Right cardiac atrium (tissue), 5 donors: ENCODE measurements at places on chromosomes 12 and 14.

DNA sequence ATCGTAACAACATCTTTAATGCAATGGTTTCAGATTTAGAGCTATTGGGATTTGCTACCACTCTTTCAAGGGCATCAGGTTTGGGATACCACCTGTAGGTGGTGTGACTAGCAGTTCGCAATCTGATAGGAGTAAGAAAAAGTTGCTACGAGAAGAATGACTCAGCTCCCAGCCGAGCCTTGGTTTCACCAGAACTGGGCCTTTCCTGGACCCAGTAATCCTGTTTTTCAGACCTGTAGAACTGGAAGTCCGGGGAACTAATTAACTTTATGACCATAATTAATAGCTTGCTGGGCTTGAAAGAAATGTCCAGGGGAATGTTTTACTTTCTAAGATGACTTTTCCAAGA is 770 bp downstream of the ABHD4 start:
- no peak for DNase-seq

DNA sequence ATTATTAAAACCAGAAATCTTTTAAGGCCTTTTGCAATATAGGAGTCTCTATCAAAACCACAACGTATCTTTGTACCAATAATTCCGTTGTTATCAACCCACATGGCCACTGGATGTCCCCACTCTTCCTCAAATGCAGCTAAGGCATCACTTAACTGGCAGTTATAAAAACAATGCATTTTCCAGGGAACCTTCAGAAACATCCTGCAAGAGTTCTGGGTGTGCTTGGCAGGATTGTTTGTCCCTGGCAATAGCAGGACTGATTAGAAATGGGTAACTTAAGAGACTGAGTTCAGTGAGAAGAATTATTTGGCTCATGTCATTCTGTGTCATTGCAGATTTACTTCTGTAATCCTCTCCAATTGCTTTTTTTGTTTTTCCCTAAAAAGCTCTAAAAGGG is 112.0 kb downstream of the SLC15A5 start:
- peak; percentile 65 for DNase-seq

GRCh38 chr12:48004053-48004941 is at the start of gene COL2A1:
TSS of gene COL2A1 (minus strand) at chr12:48004476. CDS start at chr12:48004321, 155 bp downstream.
- DNase-seq = peak; percentile 36

DNA sequence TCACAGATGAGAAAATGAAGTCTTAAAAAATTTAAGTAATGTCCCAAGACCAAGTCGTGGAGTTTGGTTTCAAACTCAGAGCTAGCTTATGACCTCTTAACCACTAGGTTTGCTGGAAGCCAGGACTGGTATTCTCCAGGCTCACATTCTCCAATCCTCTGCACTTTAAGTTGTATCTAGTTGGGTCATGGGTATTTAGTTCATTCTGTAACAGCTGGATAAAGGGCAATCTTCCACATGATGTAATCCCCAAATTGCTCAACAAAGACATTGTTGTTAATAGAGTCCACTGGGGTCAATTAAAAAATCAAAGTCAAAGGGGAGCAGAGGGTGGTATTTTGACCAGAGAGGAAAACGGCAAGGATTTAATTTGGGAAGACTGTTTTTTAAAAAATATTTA is 17.8 kb upstream of the GAS2L3 start:
- DNase-seq = no peak

DNA sequence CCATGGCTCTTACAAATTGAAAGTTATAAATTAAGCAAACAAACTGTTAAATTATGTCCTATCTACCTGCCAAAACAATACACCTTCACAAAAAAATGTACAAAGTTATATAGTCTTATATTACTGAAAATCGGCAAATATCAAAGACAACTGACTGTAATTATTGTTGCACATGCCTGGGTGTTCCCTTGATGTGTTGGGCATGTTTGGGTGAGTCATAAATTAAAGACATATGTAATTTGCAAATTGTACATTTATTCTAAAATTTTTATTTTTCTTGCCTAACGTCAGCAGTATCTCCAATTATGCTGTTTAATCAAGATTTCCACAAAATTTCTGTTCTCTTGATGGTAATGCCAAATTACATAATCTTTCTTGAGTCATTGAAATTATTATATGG is 22.0 kb upstream of the SEL1L start:
- no peak for DNase-seq

DNA sequence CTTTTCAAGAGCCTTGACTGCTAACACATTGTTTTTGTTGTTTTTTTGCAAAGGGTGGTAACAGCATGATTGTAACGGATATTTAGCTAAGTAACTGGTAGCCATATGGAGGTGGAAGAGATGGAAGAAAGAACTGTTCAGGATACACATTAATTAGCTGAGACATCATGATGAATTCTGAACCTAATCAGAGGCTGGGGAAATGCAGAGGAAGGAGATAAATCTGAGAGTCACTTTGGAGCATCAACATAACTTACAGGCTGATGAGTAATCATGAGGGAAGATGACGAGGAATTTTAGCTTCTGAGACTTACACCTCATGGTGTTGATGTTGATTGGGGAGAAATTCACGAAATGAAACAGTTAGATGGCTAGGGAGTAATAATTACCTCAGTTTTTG is 62.3 kb downstream of the NIN start:
- DNase-seq = no peak

DNA sequence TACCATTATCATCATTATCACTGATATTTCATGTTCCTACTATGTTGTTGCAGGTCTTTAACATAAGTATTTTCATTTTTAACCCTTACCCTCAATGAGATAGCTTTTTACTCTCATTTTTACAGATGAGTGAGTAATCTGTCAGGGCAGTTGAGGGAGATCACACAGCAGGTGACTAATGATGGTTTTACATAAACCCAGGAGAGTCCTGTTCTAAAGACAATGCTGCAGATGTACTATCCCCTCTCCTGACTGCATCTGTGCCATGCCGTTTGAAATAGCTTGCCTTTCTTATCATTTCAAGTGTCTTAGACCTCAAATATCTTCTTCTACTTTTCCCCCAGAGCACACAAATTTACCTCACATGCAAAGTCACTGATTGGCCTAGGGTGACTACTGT is 1552.1 kb upstream of the SEL1L start:
- no peak for DNase-seq
